ENCODE measurements at places on chromosomes 4 and X. TPM values are rescaled to one million over a fixed set of nuclear protein-coding genes. Genes with fewer than 3 reads are reported as not detected.

Gene GAR1
- total RNA-seq: 2.6 TPM

Gene ANKRD37
- 3.3 TPM for total RNA-seq

Gene MAGEB6
- not detected for total RNA-seq

Gene GYPA
- total RNA-seq: not detected

Gene ASB5
- total RNA-seq: 0.51 TPM

Gene GPR143
- total RNA-seq: not detected

Gene GAGE12E
- not detected for total RNA-seq

Gene HTN1
- total RNA-seq: not detected

Gene WDR13
- total RNA-seq: 99.7 TPM

Gene CXCR3
- total RNA-seq: not detected

Gene PDLIM5
- 28.4 TPM for total RNA-seq

Gene CCNI
- total RNA-seq: 117 TPM

Gene BTC
- 3.1 TPM for total RNA-seq

Gene EGFL6
- total RNA-seq: 2.1 TPM

Gene NPY2R
- not detected for total RNA-seq

Gene SMPX
- not detected for total RNA-seq

Gene SSX3
- total RNA-seq: not detected

Gene SSX4B
- not detected for total RNA-seq

Gene ZNF141
- 8.9 TPM for total RNA-seq

Gene XG
- 1.3 TPM for total RNA-seq

Gene ITGB1BP2
- 0.51 TPM for total RNA-seq

Gene MAGEE2
- not detected for total RNA-seq

Gene GAGE2A
- not detected for total RNA-seq

Gene PPA2
- total RNA-seq: 74.6 TPM

Gene SPANXN3
- total RNA-seq: not detected
